Mesenteric fat pad (tissue), 1 donor: ENCODE measurements at places on chromosomes 5 and 9. TPM values are rescaled to one million over a fixed set of nuclear protein-coding genes. Genes with fewer than 3 reads are reported as not detected.

SGCD gene
- total RNA-seq, result 3.9 TPM

PLPP6 gene
- 5.5 TPM for total RNA-seq

LCN9 gene
- total RNA-seq, result not detected

TPD52L3 gene
- not detected for total RNA-seq

WDR41 gene
- 38.8 TPM for total RNA-seq

IFNA21 gene
- total RNA-seq, result not detected

GPR151 gene
- total RNA-seq, result not detected

ANKRD34B gene
- total RNA-seq, result 0.10 TPM

IL3 gene
- not detected for total RNA-seq

FOXI1 gene
- not detected for total RNA-seq

TLX3 gene
- total RNA-seq, result not detected

FBN2 gene
- total RNA-seq, result 1.4 TPM

OR13C5 gene
- not detected for total RNA-seq

DNA sequence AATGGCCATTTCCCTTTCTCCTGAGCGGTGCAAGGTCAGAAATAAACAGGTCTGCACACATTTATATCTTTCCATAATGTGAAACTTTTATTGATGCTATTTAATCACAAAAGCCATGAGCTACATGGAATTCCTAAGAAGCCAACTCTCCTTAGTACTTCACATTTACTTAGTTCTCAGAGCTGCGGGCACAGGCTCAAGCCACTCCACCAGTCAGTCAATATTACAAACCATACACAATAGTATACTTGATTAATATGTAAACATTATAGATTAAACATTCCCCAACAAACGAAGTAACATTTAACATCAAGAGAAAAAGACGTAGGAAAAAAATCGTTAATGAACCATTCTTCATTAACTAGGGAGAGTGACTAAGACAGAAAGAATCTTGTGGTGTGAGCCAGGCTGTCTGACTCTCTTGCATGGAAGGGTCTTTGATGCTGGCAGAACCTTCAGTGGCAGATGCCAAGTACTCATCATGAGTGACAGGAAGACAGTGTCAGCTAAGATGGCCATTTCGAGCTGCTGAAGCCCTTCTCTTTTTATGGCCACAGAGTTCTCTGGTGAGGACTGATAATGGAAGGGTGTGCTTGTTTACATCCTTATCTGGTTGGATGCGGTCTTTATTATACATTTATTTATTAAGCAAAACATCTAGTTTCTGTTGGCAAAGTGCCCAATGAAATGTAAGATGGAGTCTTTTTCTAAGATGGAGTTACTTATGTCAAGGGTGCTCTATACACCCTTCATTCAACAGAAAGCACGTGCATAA, 115.5 kb upstream of the TUT7 start:
- DNase-seq, result no peak

DNA sequence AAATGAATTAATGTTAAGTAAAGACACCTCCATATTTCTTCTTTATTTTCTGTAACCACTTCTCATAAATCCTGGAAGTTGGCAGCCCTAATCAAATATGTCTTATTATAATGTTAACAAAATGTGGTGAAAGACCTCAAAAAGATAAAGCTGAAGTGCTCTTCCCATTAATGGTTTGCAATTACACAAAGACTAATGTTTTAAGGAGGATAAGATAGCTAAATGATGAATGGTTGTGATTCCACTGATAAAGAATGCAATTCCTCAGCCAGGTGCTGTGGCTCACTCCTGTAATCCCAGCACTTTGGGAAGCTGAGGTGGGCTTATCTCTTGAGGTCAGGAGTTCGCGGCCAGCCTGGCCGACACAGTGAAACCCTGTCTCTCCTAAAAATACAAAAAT, 125.8 kb upstream of the SNX2 start:
- no peak for DNase-seq

DNA sequence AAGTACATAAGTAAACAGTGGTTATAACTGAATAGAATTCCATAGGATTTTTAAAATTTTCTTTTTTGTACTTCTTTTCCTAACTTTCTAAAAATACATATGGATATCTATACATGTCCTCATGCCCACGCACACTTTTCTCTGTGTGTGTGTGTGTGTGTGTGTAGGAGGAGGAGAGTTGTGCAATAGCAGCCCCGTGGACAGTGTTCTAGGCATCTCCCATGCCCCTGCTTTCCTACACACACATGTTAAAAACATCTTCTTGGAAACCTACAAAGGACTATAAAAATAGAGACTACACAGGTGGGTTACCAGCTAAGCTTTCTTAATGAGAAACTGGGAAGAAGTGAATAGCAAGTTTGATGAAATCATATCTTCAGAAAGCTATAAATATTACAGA, 19.8 kb upstream of the HEXB start:
- DNase-seq, result no peak

DNA sequence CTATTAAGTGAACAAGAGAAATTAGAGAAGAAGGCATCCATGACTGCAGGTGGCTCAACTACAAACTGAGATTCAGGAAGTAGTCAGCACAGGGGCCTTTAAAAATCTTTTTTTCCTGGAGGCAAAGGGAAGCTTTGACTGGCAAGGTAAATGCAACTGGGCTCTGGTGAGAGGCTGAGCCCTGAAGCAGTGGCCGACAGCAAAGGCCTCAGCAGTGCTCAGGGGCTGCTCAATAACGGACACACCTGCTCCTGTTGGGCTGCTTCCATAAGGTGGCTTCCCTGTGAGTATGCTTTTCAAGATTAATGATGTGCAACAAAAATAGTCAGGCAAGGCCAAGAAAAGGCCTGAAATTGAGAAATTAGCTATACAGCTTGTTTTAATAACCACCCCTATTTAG, 134.2 kb upstream of the RGMB start:
- no peak for DNase-seq

DNA sequence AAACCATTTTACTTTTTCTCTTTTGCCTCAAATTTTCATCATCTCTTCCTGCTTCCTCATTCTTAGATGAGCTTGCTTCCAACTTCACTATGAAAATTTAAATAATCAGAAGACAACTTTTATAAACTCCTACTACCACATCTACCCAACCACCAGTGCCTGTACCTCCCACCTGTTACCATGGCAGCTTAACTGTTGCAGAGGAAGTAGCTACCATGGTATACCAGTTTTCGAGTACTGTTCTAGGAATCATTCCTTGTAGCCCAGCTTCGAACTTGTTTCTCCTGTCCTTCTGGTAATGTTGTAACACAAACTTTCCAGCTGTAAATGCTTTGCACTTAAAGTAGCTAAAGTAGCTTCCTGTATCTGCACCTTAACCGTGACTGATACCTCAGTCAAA, 266.8 kb upstream of the NREP start:
- no peak for DNase-seq

- DNase-seq, result no peak
Observed at GRCh38 chr5:81363093-81363871, 30.7 kb downstream of the ACOT12 start.

GRCh38 chr5:126805063-126805462, 28.1 kb downstream of the LMNB1 start:
- no peak for DNase-seq

DNA sequence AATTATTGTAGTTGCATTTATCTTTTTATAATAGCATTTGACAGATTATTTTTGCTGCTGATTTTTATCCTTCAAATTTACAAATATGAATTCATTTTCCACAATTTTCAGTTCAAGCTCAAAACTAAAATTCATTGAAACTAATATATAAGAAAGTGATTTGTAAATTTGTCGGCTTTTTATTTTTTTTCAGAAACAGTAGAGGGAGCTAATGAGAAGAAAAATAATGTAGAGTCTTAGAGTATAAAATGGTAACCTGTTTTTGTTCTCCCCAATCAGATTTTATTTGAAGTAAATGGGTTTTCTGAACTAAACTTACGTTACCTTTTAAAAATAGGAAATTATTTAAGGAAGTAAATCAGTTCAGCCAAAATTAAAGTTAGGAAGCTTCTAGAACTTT, 19.2 kb downstream of the PRRC1 start:
- no peak for DNase-seq

- no peak for DNase-seq
Observed at GRCh38 chr9:131943351-131943841, 136.3 kb downstream of the MED27 start.

- DNase-seq, result no peak
Observed at GRCh38 chr9:13439685-13440476, 160.4 kb upstream of the MPDZ start.

DNA sequence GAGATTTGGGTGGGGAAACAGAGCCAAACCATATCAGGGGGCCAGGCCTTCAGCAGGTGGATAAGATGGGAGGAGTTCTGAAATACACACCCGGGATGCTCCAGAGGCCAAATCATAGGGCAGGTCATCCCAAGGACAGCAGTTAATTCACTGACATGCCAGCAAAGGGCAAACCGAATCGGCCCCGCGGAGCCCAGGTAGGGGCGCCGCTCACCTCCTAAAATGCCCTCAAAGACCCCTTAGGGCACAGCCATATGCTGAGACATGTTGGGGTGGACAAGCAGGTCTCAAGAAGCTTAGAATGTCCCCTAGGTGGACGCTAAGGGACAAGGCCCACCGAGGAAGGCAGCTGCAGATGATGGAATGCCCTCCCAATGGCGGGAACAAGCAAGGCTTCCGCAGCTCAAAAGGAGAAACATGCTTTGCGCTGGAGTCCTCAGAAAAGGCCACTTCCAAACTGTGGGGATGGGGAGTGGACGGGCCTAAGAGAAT, 144.9 kb downstream of the ERCC6L2 start:
- DNase-seq, result no peak

GRCh38 chr5:123819833-123820232, 307.9 kb downstream of the CSNK1G3 start:
- no peak for DNase-seq

DNA sequence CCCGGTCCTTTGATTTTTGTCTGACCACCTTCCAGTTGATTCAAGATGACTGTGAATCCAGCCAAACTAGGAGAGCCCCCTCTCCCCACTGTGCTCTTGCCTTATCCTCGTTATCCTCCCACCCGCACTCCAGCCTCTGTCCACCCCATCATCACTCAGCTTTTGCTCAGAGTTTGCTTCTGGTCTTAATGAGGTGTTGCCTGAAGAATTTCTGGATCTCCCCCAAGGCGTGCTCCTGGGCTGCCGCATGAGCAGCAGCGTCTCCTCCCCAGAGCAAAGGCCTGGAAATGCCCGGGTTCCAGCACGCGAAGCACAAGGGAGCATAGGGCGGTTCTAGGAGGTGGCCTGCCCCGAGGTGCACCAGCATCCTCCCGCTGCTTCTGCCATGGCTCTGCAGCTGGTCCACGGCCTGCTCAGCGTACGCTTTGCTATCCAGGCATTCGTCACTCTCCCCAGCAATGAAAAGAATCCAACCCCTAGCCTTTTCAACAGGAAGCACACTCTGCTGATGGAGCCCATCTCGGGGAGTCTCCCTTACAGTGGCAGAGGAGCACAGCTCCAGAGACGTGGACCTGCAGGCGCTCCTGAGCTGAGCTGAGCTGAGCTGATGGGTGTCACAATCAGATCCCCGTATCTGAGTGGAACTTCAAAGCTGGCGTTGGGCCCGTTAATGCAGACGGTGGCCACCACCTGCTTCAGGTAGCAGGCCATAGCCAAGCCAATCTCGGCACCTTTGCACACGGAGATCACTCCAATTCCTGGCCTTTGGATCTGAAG, 50.7 kb downstream of the BAAT start:
- no peak for DNase-seq

GRCh38 chr5:92147266-92147665, 764.1 kb upstream of the ARRDC3 start:
- no peak for DNase-seq

DNA sequence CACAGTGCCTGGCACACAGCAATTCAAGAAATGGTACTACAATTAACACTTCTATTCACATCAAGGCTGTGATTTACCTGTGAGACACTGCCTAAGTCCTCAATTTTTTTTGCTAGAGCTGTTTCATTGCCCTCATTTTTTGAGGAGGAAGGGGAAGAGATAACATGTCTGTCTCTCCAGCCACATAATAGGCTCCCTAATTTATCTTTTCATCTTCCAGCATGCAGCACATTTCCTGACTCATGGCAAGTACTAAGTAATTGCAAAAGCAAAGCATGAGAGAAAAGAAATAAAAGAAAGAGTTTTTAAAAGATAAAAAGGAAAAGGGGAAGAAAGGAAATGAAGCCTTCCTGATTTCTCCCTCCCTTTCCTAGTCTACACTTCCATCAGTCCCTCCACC, 26.9 kb upstream of the RNF38 start:
- no peak for DNase-seq

DNA sequence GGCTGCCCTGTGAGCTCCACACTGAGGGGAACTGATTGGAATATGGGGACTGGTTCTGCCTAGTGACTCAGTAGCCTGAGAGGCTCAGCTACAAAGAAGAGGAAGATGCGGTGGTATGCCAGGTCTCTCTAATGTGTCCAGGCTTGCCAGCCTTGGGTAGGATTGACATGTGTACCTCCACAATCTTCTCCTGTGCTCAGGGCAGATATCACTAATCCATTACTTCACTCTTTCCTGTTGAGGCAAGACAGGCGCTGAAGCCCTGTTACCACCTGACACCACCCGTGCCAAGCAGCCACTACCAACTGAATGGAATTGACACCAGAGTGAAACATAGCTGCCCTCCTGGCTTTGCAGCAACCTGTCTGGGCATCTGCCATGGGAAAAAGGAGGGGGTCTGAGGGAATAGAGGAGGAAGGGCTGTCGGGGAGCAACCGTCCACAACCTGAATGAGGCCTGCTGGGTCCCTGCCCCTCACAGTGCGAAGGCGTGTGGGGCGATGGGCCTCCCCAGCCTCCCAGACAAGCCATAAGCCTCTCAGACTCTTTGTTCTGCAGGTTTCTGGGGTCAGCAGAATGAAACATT, 114.7 kb upstream of the CXCL14 start:
- DNase-seq, result no peak

GRCh38 chr5:181152406-181152805, 5.0 kb downstream of the OR2V2 start:
- DNase-seq, result no peak

GRCh38 chr5:173334808-173335207, 6.6 kb upstream of the STC2 start:
- DNase-seq, result no peak

DNA sequence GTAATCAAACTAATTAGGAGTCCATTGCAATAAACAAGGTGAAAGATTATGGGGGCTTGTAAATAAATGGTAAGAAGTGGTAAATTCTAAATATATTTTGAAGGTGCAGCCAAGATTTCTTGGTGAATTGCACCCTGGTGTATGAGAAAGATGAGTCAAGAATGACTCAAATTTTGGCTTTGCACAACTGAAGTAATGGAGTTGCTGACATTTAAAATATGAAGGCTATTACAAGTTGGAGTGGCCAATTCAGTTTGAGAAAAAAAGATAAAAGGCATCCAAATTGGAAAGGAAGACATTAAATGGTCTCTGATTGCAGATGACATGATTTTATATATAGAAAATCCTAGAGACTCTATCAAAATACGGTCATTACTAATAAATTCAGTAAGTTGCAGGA, 2330.6 kb downstream of the MAT2B start:
- DNase-seq, result no peak

DNA sequence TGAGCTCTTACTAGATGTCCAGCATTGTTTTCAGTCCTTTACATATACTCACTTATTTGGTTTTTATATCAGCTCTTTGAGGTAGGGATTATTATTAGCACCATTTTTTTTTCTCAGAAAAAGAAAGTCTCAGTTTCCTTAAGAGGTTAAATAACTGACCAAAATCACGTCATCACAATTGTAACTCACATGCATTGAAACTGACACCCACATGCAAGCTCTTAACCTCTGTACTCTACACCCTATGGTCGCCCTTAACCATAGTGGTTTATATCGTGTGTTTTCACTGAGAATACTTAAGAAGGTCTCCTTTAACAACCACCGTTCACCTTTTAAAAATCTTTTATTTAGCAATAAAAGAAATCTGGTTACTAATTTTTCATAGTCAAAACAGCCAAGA, 61.0 kb downstream of the PRDM6 start:
- no peak for DNase-seq

- no peak for DNase-seq
Observed at GRCh38 chr9:92395617-92396016, 8.8 kb downstream of the OGN start.
